ENCODE measurements at places on chromosomes 11 and 22.

- DNase-seq: no peak
Measured at GRCh38 chr11:86720546-86720945, 48.1 kb upstream of the ME3 start.

DNA sequence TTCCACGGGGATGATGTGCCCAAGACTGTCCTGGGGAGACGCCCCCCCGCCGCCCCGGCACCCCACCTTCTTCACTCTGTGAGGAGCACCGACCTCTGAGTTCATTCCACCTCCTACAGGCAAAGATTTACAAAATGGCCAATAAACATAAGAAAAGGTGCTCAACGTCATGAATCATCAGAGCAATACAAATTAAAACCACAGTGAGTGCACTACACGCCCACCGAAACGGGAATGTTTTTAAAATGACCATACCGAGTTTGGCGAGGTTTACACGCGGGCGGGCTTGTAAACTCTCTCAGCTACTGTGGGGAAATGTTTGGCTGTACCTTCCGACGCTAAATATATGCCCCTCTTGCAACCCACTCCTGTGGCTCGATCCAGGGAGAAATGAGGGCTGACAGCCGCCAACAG lies 7.9 kb downstream of the NPTXR start:
- DNase-seq: no peak

DNA sequence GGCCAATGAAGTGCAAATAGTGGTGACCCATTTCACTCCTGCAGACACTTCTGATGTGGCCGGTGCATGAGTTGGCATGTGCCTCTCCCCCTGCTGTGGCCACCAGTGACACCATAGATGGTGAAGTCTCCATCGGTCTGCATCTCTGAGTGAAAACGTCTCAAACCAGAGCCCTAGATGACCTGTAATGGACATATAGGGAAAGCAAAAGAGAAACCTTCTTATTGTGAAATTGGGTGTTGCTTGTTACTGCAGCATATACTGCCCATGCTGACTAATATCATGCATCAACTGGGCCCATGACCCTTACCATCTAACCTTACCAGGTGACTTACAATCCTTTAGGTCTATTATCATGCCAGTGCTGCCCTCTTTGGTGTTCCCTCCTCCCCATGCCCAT lies 11.7 kb upstream of the VPS37C start:
- no peak for DNase-seq

GRCh38 chr11:57476757-57477506 lies 16.6 kb downstream of the RTN4RL2 start:
- DNase-seq: peak; percentile 64

GRCh38 chr11:85809191-85809590 lies 1.8 kb downstream of the SYTL2 start:
- no peak for DNase-seq

DNA sequence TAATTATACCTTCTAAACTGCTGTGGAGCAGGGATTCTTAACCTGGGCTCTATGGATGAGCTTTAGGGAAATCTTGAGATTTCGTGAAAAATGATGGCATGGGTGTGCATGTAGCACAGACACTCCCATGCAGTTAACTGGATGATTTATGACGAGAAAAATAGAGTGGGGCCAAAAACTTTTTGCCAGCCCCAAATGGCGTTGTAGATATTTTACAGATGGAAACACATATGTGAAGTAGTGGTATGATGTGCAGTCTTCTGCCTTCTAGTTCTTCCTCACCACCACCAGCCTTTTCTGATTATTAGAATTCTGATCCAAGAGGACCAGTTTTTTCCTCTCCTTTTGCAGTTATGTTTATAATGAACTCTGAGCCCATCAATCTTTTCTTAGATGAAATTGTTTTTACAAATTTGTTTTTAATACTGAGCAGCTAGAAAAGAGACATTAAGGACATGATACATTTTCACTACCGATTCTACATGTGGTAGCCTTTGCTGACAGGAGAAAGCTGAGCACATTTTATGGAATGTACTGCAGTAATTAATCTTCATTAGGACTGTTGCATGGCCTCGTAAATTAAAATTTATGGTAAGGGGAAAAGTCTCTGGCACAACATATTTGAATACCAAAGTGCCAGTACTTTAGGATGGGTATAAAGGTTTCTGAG lies 261.4 kb downstream of the DDX10 start:
- DNase-seq: no peak

GRCh38 chr11:96293598-96294021 lies 49.4 kb downstream of the MAML2 start:
- DNase-seq: no peak

GRCh38 chr22:46187862-46188261 lies 37.5 kb downstream of the PPARA start:
- DNase-seq: no peak

- peak; percentile 87 for DNase-seq
Measured at GRCh38 chr22:50030297-50031188, 18.0 kb upstream of the IL17REL start.

- peak; percentile 25 for DNase-seq
Measured at GRCh38 chr11:68659158-68659921, 25.0 kb upstream of the GAL start.

DNA sequence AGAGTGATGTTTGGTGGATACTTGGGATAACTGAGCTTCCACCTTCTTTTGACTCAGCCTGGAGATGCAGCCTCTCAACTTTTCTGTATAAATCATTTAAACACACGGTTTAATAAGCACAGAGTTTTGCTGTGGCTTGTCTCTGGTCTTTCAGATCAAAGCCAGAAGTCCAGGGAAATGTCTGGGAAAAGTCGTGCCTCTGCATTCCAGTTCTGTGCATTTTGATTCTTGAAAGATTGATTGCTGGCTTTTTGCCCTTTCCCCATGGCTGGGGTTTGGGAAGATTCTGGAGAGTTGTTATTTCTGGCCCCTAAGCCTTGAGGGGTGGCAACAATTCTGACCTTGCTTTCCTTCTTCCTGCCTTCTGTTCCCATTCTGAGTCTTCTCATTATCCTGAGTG lies 154.1 kb downstream of the COMMD9 start:
- no peak for DNase-seq

DNA sequence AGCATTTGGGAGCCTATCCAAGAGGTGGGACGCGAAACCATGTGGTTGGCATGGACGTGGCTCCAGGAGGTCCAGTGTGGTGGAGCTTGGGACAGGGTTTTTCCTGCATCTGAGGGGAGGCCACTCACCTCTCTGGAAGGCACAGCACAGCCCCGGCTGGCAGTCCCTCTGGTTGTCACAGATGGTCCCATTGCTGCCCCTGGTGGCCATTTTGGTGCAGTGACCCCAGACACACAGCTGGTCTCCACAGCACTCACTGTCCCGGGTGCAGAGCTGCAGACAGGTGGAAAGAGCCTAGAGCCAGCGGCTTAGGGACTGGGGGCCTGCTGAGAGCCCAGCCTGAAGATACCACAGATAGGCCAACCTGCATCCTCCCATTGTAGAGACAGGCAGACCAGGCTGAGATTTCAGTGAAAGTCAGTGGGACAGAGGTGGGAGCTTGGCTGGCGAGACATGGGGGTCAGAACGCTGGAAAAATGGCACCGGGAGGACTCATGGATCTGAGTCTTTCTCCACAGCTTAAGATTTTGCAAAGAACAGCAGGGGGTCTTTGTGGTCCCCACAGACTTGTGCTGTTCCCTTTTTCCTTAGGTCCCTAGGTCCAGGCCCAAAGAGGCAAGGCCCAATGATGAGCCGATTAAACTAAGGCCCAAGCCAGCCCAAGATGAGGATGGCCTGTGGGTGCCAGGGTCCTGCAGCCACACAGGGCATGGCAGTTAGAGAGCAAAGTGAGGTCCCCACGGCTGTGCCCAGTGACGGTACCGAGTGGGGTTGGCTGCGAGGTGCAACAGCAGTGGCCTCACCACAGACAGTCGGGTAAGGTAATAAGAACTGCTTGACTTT lies 41.4 kb downstream of the DKK3 start:
- peak; percentile 92 for DNase-seq

GRCh38 chr11:12784445-12784844 lies 110.2 kb downstream of the TEAD1 start:
- no peak for DNase-seq
